ENCODE measurements at places on chromosomes 13 and 19.

DNA sequence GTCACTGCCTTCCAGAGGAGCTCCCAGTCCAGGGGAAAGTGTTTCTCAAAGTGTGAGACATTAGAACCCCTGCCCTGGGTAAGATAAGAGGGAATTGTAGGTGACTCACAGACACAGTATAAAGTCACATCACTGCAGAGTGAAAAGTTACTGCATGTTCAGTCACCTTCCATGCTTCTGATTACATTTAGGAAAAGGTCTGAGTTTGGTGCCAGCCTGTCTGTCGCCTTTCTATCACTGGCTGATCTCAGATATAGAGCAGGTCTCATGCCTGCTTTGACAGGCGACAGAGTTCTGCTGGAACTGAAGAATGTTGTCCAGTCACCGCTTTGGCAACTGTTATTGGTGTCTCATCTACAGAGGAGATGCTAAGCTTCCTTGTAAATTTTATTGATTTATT is 1078.6 kb downstream of the UQCRFS1 start:
- DNase-seq: no peak

GRCh38 chr13:75308222-75308621 is 173.7 kb downstream of the TBC1D4 start:
- peak; percentile 55 for DNase-seq

DNA sequence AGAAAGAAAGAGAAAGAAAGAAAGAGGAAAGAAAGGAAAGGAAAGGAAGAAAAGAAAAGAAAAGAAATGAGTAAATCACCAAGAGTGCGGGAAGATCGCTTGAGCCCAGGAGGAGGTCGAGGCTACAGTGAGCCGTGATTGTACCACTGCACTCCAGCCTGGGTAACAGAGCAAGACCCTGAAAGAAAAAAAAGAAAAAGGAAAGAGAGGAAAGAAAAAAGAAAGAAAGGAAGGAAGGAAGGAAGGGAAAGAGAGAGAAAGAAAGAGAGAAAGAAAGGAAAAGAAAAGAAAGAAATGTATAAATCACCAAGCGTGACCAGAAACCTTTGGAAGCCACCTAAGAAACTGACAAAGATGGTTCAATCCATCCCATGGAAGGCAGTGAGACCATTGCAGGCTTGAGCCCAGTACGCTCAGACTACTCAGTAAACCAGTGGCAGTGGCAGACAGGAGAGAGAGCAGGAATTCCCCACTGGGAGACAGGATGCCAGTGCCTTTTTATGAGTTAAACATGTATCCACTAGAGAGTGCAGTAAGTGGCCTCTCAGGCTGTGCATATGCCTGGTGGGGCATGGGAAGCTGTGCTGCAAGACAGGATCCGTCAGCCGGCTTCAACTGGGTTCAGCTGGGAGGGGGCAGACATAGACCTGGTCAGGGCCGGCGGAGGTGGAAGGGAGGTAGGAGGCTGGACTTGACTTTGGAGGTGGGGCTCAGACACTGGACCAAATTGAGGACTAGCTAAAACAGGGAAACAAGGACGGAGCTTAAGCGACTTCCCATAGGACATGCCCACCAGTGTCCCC is 4.8 kb downstream of the GPR42 start:
- no peak for DNase-seq

- no peak for DNase-seq
Observed at GRCh38 chr13:76226941-76227340, 590.8 kb downstream of the LMO7 start.

DNA sequence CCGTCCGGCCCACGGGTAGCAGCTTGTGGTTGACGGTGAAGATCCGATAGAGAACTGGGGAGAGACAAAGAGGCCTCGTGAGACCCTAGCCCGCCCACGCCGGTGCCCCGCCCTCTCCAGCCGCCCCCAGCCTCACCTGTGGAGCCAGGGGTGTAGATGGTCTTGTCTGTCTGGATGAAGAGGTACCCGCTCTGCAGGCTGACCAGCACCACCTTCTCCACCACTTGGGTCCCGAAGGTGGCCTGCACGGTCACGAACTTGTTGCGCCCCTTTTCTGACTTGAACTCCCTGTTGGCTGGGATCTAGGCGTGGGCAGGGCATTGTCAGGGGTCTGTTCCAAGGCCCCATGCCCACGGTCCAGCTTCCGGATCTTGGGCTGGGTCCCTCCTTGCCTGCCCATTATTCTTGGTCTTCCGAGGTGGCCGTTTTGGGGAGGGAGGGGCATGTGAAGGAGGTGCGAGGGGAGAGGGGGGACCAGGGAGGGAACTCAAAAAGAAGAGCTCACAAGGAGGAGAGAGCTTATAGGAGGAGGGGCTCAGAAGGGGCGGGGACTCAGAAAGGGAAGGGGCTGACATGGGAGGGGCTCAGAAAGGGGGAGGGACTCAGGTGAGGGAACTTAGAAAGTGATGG is 2.2 kb downstream of the C3 start:
- no peak for DNase-seq

DNA sequence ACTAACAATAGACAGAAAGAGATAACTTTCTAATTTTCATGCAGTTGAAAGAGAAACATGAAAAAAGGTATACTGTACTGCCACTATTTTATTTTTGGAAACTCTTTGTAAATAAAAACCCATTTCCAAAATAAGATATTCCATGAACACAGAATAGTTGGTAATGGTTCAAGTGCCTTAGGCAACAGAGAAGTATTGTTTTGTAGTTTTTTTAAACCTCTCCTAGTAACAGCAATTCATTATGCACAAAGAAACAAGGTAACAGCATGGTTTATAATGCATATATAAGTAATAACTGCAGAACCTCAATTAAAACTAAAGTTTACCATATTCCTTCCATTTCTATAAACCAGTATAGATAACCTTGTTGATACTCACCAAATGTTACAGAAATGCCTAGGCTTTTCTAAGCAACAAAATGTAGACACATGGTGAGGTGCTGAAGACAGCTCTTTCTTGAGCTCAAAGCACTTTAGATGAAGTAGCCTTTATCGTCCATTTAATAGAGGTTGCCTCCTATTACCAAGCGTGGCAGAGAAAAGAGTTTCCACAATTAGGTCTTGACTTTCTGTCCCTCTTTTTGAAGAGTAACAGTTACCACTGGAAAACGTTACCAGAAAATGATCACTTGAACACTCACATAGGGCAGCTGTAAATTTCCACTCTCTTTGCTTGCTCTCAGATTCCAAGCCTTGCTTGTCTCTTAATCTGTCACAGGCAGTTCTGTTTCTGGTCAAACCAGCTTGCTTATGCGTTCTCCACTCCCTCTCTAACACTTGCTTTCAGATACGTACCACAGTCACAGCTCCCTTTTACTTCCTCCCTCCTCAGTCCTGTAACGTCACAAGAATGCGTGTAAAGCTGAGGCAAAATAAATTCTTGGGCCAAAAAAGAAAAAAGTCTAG is 42.9 kb downstream of the CAB39L start:
- DNase-seq: no peak

DNA sequence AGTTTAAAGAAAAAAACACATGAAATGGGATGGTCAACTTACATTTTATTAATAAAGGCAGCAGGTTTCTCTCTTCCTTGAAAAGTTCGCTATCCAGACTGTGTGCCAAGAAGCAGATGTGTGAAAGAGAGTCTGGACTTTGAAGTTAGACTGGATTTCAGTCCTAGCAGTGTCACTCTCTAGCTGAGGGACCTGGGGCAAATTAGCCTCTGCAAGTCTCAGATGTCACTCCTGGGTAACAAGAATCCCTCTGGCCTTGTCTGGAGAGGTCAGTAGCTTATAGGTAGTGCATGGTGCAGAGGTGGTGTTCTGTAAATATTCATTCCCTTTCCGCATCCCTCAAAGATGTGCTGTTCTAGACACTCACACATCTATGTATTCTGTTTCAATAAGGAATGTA is 187.6 kb upstream of the RNF113B start:
- DNase-seq: no peak

- DNase-seq: no peak
Observed at GRCh38 chr13:100209857-100210825, 121.2 kb downstream of the PCCA start.

DNA sequence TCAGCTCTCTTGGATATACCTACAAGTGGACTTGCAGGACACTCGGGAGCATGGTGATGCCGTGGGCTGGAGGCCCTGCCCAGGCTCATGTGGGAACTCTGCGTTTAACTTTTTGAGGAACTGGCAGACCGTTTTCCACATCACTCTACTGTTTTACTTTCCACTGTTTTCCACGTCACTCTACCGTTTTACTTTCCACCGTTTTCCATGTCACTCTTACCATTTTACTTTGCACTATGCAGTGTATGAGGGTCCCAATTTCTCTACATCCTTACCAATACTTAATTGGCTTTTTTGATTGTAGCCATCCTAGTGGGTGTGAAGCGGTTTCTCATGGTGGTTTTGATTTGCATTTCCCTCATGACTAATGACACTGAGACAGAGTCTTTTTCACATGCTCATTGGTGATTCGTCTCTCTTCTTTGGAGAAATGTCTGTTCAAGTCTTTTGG is 40.5 kb downstream of the GATAD2A start:
- no peak for DNase-seq

GRCh38 chr19:45446295-45446694 is 21.5 kb upstream of the FOSB start:
- no peak for DNase-seq

- no peak for DNase-seq
Observed at GRCh38 chr13:91504216-91504615, 105.8 kb downstream of the GPC5 start.

DNA sequence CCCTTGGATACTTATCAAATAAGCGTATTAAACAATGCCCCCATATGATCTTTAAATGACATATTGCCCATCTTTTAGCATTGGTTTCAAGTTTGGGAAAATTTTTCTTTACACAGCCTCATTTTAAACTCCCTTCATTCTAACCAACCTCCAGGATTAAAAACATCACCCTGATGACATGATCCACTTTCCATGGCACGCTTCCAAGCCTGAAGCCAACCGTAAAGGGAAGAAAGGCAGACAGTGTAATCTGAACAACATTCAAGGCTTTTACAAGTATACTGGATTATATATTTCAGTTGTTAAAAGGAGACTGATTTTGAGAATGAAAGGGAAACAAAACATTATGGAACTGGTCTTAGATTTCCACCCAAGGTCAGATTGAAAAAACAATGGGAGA is 1721.9 kb downstream of the OLFM4 start:
- DNase-seq: no peak

- DNase-seq: no peak
Observed at GRCh38 chr13:79794931-79795330, 314.0 kb downstream of the NDFIP2 start.

DNA sequence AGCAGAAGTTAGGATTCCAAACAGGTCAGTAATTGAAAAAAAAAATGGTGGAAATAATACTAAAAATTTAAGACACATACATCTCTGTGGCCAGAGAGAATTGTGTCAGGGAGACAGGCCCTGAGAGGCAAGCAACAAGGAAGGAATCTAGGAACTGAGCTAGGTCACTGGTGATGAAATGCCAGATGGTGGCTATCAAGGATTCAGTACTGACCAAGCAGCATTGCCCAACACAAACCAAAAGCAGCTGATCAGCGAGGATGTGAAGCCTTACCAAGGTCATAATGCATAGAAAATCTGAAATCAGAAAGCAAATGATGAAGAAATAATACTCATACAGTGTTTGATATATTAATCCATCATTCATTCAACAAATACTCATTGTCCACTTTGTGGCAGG is 905.0 kb downstream of the GPC5 start:
- no peak for DNase-seq

DNA sequence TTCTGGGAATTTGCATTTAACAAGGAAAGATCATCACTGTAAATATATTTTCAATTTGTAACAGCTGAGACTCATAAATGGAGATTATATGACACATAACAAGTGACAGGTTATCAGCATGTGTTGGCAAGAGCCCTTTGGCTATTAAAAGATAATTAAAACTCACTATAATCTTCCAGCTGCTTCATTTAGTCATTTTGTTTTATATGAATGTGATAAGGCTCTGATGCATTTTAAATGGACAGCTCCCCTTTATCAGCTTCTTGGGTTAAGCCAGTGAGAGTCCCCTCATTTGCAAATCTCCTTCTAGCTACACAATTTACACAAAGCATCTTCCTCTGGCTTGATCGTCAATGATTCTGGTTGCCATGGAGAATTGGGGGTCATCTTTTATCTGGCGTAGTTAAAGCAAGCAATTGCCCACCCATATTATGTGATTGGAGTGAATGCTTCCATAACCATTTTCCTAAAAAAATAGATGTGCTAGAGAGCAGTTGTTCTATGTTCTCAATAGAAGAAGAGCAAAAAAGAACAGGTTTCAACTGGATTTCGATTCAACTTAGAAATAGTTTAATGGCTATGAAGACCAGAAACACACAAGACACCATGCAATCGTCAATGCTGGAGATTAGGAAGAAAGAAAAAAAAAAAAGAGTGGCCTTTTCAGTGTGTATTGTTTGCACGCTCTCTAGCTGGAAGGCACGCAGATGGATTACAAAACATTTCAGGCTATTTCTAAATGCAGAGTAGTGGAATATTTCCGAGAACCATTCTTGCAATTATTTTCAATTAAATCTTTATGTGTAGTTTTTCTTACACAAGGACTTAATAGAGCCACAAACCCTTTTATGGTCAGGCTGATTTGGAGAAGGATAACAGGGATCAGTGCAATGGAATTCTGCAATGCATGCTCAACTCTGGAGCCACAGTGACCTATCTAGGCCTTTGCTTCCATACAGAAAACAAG is 27.4 kb downstream of the STARD13 start:
- DNase-seq: no peak

DNA sequence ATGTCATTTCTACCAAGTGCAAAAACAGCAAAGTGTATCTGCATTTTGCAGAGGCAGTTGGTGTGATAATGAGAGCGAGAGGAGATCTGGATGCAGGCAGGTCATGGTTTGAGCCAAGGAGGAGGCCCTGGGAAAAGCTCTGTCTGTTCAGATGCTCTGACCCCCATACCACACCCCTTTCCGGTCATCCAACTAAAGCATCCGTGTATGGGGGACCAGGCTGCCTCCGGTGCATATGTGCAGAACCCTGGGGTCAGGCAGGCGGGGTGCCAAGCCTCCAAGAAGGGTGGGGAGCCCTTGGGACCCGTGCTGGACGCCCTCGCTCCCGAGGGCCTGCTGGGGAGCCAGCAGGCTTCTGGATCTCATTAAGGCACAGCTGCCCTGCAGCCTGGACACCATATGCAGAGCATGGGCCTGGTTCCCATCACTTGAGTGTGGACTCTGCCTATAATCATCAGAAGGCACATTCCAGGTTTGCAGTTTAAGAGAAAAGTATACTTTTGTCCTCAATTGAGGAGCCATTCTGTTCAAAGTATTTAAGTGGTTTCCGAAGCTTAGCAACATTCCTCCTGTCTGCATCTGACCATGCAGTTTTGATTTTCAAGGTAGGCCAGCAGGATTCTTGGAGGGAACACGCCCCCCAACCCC is 56.1 kb downstream of the ALOX5AP start:
- DNase-seq: no peak

DNA sequence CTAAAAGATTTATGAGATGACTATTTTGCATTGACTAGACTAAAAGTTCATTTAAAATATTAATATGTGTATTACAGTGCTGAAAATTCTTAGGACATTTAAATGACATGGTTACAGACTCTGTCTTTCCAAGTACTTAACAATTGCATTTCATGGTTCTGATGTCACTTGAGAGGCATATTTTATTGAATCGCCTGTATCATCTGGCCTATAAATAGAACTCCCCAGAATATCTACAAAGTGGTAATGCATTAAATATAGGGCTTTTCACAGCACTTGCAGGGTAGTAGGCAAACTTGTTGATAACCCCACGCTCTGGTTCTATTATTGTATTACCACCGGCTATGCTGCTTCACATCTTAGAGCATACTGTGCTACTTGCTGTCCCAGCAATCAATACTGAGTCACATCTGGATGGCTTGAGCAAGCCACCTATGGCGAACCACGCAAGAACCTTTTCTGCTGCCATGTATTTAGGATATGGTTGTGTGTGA is 400.6 kb downstream of the HS6ST3 start:
- DNase-seq: no peak

- no peak for DNase-seq
Observed at GRCh38 chr13:101727118-101727517, 274.6 kb downstream of the ITGBL1 start.
